ENCODE measurements at places on chromosomes 1 and 21.
A peak's percentile ranks its signal among the peaks of the same experiment; 100 is the strongest.

GRCh38 chr1:234579967-234580366 is 30.0 kb downstream of the IRF2BP2 start:
- DNase-seq, result no peak

GRCh38 chr1:116933606-116934515 is 24.1 kb downstream of the PTGFRN start:
- DNase-seq, result no peak

DNA sequence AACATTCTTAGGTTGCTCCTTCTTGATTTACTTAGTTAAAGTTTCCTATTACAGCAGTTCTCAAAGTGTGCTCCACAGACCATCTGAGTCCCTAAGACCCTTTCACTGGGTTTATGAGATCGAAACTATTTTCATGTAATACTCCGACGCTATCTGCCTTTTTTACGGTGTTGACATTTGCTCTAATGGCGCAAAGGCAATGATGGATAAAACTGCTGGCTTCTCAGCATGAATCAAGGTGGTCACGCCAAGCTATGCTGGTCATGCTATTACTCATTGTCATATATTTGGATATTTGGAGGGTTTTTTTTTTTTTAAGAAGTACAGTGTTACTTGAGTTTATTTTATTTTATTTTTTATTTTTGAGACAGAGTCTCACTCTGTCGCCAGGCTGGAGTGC is 235.1 kb downstream of the KIF26B start:
- DNase-seq, result no peak

DNA sequence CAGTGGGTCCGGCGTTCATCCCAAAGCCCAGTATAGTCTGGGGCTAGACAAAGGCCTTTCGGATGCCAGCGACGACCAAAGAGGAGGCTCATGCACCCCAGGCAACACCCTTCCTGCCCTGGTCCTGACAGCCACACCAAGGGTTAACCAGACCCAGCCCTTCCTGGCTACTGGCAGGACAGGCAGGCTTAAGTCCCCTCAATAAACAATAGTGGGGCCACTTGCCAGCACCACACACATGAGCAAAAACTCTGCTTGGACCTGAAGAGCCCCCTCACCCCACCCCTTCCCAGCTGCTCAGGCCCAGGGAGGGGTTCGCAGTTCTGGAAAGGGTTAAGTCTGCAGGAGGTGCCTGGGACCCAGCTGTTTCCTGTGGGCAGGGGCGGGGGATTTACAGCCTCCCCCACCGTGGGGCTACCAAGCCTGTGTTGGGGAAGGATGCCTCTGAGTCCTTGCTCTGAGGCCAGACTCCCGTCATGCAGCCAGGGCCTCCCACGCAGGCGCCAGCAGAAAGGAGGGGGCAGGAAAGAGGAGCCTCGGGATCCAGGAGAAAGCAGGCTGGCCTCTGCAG is 18.2 kb downstream of the PHLDA3 start:
- peak; percentile 69 for DNase-seq

GRCh38 chr1:233252441-233252840 is 43.1 kb downstream of the PCNX2 start:
- no peak for DNase-seq

DNA sequence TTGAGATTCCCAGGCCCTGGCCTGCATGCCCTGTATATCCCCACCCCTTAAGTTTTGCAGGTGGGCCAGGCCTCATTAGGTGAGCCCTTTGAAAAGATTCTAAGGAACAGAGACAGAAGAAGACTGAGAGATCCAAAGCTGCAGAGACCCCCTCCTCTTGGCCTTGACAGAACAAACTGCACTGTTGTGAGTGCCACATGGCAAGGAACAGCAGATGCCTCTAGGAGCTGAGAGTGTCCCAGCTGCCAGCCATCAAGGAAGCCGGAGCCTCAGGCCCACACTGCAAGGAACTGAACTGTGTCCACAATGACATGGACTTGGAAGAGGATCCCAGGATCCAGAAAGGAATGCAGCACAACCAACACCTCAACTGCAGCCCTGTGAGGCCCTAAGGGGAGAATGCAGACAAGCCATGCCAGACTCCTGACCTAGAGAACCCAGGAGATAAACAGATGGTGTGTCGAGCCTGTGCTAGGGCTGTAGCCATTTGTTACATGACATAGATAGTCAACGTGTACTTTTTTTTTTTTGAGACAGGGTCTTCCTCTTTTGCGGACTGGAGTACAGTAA is 182.7 kb downstream of the AJAP1 start:
- no peak for DNase-seq

- DNase-seq, result no peak
These were observed 5.8 kb downstream of the TTC22 start for GRCh38 chr1:54795356-54795665.

Data from substantia nigra (tissue), 51 donors.